ENCODE measurements at places on chromosomes 1 and 21.
A peak's percentile ranks its signal among the peaks of the same experiment; 100 is the strongest.

GRCh38 chr21:45637883-45638282, 5.6 kb upstream of the PCBP3 start:
- no peak for DNase-seq

GRCh38 chr21:26515257-26515656, 57.8 kb downstream of the CYYR1 start:
- DNase-seq = no peak

- DNase-seq = no peak
These were observed 5.4 kb downstream of the CELF3 start for GRCh38 chr1:151711044-151711800.

DNA sequence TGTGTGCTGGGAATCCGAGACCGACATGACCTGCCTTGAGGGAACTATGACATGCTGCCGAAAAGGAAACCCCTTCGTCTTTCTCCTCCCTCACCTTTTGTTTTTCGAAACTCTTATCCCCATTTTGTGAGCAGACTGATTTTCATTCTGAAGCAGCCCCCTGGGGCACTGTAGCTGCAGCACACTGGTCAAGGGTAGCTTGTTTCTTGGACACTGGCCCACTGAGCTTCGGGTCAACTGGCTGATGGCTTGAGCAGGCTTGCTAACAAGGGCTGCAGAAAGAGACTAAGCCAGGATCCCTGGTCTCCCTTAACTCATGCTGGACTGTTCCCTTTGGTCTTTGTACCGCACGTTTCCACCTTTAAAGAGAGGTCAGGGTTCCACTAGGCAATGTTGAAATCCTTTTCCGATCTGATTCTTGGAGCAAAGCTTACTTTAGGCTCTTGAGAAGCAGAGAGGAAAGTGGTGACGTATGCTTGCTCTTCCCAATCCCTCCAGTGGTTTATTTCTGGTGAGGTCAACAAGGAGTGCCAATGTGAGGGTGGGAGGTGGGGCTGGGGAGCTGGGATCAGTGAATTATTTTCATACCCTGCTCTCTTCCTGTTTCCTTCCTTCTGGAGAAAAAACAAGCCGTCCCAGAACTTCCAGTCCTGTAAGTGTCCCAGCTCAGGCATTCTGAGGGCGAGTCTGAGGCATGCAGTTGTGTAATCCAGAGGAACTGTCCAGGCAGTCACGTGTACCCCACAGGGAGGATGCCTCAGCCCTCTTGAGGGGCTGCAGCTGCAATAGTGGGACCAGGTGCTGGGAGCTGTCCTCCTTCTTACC, 7.6 kb downstream of the CYP4B1 start:
- no peak for DNase-seq

DNA sequence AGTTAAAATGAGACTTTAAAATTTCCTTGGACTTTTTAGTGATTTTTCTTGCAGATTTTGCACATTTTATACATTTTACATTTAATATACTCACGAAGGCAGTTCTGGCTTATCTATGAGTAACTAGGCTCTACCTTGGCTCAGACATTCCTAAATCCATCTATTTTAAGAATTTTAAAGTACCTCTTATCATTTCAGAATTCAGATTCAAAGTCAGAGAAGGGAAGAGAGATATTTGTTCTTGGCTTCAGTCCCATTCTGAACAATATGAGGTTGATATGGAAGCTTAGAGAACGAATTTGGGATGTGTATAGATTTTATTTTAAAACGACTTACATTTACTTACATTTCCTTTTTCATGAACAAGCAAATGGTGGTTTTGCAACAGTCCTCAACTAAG, 230.2 kb downstream of the LMO4 start:
- no peak for DNase-seq

- DNase-seq = no peak
These were observed 30.6 kb downstream of the IFNAR1 start for GRCh38 chr21:33355355-33355754.

DNA sequence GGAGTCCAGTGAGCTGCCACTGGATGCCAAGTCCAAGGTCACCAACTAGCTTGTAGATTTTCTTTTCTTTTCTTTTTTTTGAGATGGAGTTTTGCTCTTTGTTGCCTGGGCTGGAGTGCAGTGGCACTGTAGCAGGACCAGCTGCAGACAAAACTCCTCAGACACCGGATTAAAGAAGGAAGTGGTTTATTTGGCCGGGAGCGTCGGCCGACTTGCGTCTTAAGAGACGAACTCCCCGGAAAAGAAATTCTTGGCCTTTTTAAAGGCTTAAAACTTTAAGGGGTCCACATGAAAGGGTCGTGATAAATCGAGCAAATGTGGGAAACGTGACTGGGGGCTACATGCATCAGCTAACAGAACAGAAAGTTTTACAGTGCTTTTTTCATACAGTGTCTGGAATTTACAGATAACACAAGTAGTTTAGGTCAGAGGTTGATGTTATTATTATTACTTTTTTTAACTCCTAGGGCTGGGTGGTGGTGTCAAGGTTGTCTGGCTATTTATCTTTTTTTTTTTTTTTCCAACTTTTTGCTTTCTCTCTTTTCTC, 36.4 kb upstream of the CFAP126 start:
- no peak for DNase-seq

GRCh38 chr1:64960731-64961130, 5.6 kb downstream of the JAK1 start:
- no peak for DNase-seq

DNA sequence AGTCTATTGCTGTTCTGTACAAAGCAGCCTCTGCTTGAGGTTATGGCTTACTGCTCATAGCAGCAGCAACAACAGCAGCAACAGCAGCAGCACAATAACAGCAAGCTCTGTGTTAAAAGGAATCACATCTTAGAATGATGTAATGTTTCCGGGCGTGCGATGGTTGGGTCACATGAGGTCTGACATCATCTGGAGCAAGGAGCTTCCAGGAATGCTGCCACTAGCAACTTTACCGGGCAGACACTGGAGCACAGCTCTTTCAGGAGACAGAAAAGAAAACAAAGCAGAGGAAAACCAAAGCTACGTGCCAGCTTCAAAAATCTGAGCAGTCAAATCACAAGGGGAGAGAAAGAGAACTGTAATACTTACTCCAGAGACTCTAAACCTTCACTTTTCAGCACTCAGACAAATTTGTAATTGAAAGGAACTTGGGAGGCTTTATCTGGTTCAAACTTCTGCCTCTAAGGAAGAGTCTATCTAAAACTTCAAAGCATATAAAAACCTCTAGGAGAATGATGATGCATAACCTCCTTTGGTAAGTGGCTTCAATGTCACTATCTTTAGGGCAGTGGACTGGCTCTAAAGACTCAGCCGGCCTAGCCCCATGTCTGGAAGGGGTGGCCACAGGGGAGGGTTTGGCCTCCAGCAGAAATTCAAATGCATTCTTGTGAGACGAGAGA, 28.3 kb upstream of the RAB3GAP2 start:
- DNase-seq = peak; percentile 73

GRCh38 chr1:46001081-46001785, 131.2 kb downstream of the PIK3R3 start:
- DNase-seq = no peak

DNA sequence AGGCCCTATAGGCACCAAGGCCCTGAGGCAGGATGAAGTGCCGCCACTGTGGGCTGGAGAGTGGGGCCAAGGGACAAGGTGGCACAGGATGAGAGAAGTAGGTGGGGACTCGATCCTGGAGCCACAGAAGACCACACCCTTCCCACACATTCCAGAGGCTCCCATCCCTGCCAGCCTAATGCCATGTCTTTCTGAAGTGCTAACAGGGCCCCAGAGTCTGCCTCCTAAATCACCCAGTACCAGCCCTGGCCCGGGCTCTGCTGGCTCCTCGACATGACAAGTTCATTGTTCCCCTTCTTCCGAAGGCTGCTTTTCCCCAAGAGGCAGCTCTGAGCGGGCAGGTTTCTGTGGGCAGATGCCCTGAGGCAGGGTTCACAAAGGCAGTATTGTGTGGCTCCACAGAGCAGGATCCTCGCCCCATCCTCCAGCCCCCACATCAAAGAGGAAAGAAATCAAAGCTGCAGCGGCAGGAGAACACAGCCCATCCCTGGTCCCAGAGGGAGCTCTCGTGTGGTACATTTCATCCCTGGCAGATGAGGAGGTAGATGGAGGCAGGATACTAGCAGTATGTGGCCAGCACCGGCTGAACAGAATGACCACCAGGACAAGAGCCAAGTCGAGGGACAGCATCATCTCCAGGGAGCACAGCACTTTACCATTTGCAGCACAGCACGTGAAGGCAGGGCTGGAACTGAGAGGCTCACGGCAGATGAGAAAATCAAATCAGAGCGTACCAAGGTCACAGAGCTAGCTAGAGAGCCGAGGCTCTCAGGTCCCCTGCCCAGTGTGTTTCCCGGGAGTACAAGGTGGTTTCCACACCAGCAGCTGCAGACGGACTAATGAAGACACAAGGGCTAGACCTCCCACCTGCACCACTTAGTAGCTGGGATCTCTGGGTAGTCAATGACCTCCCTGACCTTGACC, 64.8 kb downstream of the SYF2 start:
- DNase-seq = no peak

GRCh38 chr21:32044205-32045180, 171.7 kb downstream of the HUNK start:
- no peak for DNase-seq

DNA sequence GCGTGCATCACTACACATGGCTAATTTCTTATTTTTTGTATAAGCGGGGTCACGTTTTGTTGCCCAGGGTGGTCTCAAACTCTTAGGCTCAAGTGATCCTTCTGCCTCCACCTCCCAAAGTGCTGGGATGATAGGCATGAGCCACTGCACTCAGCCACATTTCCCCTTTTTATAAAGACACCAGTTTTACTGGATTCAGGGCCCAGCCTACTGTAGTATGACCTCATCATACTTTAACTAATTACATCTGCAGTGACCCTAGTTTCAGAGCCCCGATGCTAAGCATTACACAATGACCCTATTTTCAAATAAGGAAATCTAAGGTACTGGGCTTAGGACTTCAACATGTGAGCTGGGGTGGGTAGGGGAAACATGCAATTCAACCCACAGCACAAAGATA, 31.8 kb upstream of the ENAH start:
- DNase-seq = no peak

GRCh38 chr1:189216886-189217285, 1260.8 kb downstream of the BRINP3 start:
- DNase-seq = no peak

GRCh38 chr1:8070381-8070811, 44.3 kb upstream of the ERRFI1 start:
- DNase-seq = no peak

- no peak for DNase-seq
These were observed 5.2 kb downstream of the FNDC10 start for GRCh38 chr1:1594602-1595260.

DNA sequence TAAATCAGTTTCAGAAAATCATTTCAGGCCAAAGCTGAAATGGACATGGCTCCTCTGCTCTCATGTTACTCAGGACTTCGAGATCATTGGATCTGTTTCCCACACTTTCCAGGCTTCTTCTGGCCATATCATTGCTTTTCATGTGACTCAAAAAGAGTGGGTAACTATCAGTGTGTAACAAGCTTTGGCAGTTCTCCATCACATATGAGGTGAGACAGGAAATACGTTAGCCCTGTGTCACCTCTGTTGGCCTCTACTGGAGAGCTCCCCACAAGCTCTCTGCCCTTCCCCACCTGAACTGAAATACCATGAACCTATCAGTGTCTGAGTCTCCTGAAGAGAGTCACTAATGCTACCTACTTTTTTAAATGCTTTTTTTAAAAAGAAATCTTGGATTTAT, 128.2 kb downstream of the LBR start:
- no peak for DNase-seq

DNA sequence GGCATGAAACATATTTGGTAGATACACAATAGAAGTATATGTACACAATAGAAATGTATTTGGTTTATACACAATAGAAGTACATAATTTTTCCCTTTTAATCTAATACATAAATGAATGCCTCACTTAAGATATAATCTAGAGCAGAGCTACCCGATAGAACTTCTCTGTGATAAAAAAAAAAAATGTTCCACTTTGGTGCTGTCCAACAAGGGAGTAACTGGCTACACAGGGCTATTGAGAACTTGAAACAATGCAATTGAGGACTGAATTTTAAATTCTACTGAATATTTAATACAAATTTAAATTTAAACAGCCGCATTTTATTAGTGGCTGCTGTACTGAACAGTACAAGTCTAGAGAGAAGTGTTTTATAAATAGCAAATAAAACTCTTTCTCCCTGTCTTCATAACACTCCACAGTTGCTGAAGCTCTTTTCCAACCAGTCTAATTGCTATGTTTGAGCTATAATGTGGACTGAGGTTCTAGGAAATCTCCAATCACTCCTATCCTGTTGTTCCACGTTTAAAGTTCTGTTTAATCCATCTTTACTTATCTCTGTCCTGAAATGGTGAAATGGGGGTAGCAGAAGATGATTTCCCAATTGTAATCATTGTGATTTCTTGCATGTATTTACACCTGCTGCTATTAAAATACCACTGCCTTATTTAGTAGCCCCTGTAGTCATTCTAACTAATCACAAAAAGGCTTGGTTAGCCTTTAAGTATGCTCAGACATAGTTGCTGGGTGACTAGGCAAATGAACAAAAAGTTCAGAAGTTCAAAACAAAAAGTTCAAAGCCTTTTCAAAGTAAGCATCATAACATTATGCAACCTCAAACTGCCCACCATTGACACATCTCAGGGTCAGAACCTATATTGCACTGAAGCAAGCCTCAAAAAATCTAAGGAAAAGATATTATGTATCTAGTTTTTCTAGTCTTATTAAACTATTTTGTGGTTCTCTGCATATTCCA, 192.3 kb upstream of the C1orf87 start:
- DNase-seq = no peak

DNA sequence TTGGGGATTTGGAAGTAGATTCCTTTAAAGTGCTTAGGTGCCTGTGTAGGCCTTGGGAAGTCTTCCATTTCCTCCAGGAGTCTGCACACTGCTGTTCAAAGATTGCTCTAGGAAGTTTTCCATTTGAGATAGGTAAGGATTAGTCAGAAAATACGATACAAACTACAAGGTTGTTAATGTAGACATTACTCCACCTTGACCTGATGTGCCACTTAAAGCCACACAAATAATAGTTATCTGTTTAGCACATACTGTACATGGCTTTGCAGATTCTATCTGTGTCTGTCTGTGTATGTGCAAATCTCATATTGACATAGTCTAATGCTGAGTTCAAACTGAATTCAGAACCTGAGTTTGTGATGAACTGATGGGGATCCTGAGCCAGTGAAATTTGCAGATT, 118.4 kb downstream of the RHOU start:
- no peak for DNase-seq
